Fibroblast of skin of right quadriceps (primary cell): ENCODE measurements at places on chromosomes 4 and X.

DNA sequence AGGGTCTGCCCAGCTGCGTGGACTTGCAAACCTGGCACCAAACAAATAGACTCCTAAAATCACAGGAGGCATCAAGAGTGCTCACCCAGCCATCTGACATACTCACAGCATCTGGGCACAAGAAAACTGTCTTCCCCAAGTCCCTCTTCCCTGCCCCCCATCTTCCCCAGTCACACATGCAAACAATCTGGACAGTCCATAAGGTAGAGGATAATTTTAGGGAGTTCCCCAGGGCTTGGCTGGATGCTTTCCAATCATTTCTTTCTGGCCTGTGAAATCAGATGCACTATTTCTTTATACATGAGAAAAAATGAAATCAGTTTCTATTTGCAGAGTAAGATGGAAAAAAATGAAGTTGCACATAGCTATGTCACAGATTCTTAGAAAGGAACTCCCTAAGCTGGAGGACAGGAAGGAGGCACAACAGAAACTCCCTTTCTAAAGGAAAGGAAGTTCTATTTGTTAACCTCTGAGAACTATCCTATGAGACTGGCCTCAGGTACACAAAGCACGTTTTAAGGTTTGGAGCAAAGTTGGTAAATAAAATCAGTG is 342.3 kb downstream of the HNRNPD start:
- DNase-seq, result no peak

GRCh38 chrX:103554687-103555424 is 30.5 kb upstream of the TCEAL4 start:
- DNase-seq, result peak; percentile 68

GRCh38 chr4:56102601-56103000 is 153.9 kb downstream of the CEP135 start:
- DNase-seq, result no peak

DNA sequence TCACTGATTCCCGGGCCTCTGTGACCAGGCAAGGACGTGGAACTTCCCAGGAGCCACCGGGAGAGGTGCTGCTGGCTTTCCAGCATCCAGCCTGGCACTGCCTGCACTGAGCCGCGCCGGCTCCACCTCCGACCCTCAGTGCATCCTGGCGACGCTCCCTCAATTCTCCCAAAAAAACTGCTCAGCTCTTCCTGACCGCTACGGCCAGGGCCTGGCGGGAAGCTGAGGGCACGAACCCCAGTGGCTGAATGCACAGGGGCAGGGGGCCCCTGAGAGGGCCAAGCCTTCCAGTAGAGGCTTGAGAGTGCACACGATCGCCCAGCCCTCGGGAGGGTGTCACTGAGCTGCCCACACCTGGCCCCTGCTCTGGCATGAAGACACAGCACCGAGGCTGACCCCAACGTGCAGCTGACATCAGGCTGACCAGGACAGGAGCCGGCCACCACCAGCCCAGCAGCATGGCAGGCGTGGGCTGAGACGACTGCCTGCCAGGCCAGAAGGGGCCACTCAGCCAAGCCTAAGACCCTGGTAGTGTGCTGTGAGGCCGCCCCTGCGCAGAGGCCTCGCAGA is 6.9 kb downstream of the CTBP1 start:
- no peak for DNase-seq

DNA sequence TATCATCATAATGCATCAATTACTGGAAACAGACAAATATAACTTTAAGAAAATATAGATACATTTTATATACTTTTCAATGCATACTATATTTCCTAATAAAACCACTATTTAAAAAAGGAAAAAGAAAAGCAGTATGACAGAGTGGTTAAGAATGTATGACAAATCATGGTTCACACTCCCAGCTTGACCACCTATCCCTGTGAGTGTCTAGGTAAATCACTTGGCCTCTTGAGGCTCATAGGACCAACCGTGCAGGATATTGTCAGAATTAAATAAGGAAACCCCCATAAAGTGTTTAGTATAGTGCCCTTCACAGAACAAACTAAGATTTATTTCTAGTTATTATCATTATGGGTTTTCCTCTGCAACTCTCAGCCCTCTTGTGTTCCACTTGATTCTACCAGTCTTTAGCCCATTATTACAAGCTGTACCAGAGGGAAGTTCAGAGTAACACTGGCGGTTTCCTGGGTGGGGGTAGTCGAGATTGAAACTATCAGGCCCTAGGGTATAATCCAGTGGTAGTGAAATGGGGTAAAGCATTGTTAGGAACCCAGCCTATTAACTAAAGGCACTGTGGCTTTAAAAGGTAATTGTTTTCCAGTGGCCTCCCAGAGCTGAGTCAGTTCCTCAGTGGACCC is 55.5 kb upstream of the PAK3 start:
- DNase-seq, result peak; percentile 28

DNA sequence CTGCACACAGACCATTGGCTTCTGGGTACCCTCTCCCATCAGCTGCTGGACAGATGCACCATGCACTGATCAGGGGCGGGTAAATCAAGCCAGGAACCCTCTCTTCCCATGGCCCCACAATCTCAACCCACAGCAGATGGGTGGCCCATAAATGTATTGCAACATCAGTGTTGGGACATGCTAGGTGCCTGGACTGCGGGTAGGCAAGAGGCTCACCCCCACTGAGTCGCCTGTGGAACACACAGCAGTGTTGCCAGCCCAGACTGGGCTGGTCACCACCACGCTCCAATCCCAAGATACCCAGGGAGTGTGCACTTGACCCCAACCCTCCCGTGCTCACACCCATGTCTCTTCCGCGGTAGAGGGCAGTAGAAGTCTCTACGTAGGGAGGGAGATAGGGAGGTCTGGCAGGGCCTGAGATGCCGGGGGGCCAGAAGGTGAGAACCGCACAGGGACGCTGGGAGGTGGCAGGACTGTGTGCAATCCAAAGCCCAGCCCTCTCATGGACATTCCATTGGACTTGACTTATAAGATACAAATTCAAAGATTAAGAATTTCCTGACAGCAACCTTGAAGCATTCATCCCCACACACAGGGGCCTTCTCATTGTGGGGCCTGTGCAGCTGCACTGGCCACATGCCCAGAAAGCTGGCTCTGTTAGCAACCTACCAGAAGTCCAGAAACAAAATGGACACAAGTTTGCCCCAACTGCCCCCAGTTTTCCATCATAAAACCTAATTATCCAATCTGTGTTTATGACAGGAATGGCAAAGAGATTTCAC is 183.7 kb downstream of the NSUN7 start:
- peak; percentile 22 for DNase-seq

DNA sequence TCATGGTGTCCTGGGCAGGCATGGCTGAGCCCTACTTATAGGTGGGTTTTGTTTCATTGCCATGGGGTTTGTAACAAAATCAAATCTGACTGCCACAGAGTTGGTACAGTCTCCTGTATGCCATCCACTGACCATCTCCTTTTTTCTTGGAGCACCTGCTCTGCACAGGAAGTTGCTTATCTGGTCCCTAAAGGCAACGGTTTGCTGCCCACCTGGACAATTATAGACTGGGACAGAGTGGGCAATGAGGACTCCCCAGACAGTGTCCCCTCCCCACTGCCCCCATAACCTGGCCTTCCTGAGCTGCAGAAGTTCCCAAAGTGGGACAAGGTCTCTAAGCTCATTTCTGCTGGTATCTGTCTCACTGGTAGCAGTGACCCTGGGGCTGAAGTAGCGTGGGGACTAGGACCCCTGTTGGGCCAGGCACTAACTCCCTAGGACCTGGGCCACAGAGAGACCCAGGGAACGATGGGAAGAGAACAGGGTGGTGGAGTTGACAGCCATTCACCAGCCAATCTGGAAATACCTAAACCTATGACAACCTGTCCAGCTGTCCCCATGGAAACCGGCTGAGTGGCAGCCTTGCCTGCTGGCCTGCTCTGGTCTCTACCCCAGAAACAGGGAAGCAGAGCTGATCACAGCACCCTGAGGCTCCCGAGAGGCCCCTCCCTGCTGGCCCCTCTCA is 64.7 kb downstream of the WFS1 start:
- DNase-seq, result no peak
